Fibroblast of mammary gland (primary cell): ENCODE measurements at places on chromosomes 4 and X.

DNA sequence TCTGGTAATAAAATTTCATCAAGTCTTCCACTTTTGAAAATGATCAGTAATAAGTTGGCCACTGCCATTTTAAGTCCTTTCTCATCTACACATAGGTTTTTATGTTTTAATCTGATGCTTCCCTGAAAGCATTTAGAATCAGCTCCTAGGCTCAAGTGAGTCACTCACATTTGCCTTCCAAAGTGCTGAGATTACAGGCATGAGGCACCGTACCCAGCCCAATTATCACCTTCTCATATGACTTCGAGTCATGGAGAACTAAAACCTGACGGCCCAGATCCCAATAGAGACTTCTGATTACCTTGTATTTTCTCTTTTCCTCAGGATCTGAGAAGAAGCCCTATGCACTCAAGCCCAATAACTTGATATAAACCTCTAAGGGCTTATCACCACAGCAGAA is 140.8 kb downstream of the OPHN1 start:
- DNase-seq: peak; percentile 22

DNA sequence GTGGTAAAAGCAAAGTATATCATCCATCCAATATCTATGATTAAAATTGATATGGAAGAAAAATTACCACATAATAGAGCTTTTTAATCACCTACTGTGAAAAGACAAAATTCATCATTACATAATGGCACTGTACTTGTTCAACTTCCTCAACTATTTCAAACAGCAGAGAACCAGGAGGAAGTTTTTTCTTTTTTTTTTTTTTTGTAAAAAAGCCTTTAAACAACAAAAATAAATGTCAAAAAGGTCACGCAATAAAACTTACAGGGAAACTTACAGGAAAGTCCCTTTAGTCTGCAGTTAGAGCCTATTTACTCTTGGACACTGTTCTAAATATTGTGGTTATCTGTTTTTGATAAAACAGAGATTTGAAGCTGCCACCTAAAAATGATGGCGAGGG is 4.8 kb downstream of the PDGFC start:
- DNase-seq: no peak

- DNase-seq: no peak
Measured at GRCh38 chr4:119040261-119040660, 95.4 kb upstream of the MYOZ2 start.

GRCh38 chr4:165198329-165198728 is 9.0 kb upstream of the KLHL2 start:
- no peak for DNase-seq

- no peak for DNase-seq
Measured at GRCh38 chr4:189071241-189071640, 869.4 kb upstream of the FRG1 start.

GRCh38 chr4:121769341-121769740 is 4.4 kb upstream of the SMIM43 start:
- no peak for DNase-seq

- DNase-seq: peak; percentile 69
Measured at GRCh38 chr4:173703021-173703420, 173.0 kb upstream of the HAND2 start.

GRCh38 chr4:114698231-114698630 is 99.6 kb downstream of the UGT8 start:
- DNase-seq: no peak

- peak; percentile 95 for DNase-seq
Measured at GRCh38 chr4:13640149-13640940, 12.8 kb upstream of the BOD1L1 start.
